Smooth muscle cell of bladder (primary cell): ENCODE measurements at places on chromosomes 5 and 9. TPM values are rescaled to one million over a fixed set of nuclear protein-coding genes. Genes with fewer than 3 reads are reported as not detected.

IL33 gene
- total RNA-seq = 173 and 202 TPM in 2 replicates

SOX30 gene
- total RNA-seq = not detected in 2 replicates

PCDHB7 gene
- 0.18 and 0.71 TPM in 2 replicates for total RNA-seq

PDE6A gene
- total RNA-seq = under 0.01 TPM in 1 of 2 replicates, not detected in the other

PCDHA2 gene
- under 0.01 and 0.09 TPM in 2 replicates for total RNA-seq

MBLAC2 gene
- total RNA-seq = 2.8 TPM in 2 replicates

CCDC152 gene
- total RNA-seq = 1.1 and 1.6 TPM in 2 replicates

PLCXD3 gene
- under 0.01 and 0.09 TPM in 2 replicates for total RNA-seq

INSL4 gene
- not detected in 2 replicates for total RNA-seq

CCNI2 gene
- not detected in 2 replicates for total RNA-seq

FNIP1 gene
- 43.1 and 54.5 TPM in 2 replicates for total RNA-seq

QRFP gene
- not detected in 2 replicates for total RNA-seq

GABRG2 gene
- total RNA-seq = not detected in 2 replicates

CCNJL gene
- 0.14 and 0.18 TPM in 2 replicates for total RNA-seq

SPATA31E1 gene
- not detected in 2 replicates for total RNA-seq

NR2F1-AS1 gene
- 45.1 and 58.0 TPM in 2 replicates for total RNA-seq

CDK7 gene
- 57.4 and 63.0 TPM in 2 replicates for total RNA-seq

ADGRV1 gene
- total RNA-seq = 0.18 and 0.28 TPM in 2 replicates

LCN10 gene
- not detected in 2 replicates for total RNA-seq

PITX1 gene
- 88.2 and 208 TPM in 2 replicates for total RNA-seq

PANK3 gene
- total RNA-seq = 29.2 and 34.0 TPM in 2 replicates

FANCG gene
- 6.5 and 7.5 TPM in 2 replicates for total RNA-seq

OR13C8 gene
- not detected in 2 replicates for total RNA-seq

IGFBPL1 gene
- total RNA-seq = under 0.01 TPM in 1 of 2 replicates, not detected in the other
